ENCODE measurements at places on chromosomes 1 and 21. TPM values are rescaled to one million over a fixed set of nuclear protein-coding genes. Genes with fewer than 3 reads are reported as not detected.

C21orf58 gene
- total RNA-seq, result 14.3 TPM

TAGLN2 gene
- total RNA-seq, result 697 TPM

ORC1 gene
- 26.4 TPM for total RNA-seq

FAM163A gene
- not detected for total RNA-seq

NID1 gene
- total RNA-seq, result 53.1 TPM

MRPS21 gene
- 129 TPM for total RNA-seq

DFFB gene
- total RNA-seq, result 6.6 TPM

LMOD1 gene
- not detected for total RNA-seq

IQGAP3 gene
- total RNA-seq, result 101 TPM

CNR2 gene
- total RNA-seq, result not detected

SETD4 gene
- total RNA-seq, result 9.6 TPM

NBPF4 gene
- total RNA-seq, result not detected

RAB42 gene
- total RNA-seq, result 0.27 TPM

WNT3A gene
- total RNA-seq, result not detected

OVAAL gene
- total RNA-seq, result not detected

ARHGAP29 gene
- total RNA-seq, result 20.2 TPM

CFHR5 gene
- total RNA-seq, result not detected

CYP2J2 gene
- total RNA-seq, result 0.61 TPM

PTGER3 gene
- total RNA-seq, result not detected
